Cardiac atrium fibroblast (primary cell): ENCODE measurements at places on chromosomes 2 and 18. TPM values are rescaled to one million over a fixed set of nuclear protein-coding genes. Genes with fewer than 3 reads are reported as not detected.

The WDFY1 gene
- total RNA-seq: 46.8 and 61.2 TPM in 2 replicates

The CREG2 gene
- 0.36 and 0.65 TPM in 2 replicates for total RNA-seq

The NT5C1B gene
- not detected in 2 replicates for total RNA-seq

The ELP2 gene
- 35.2 and 41.7 TPM in 2 replicates for total RNA-seq
